ENCODE measurements at places on chromosomes 2 and 18.

DNA sequence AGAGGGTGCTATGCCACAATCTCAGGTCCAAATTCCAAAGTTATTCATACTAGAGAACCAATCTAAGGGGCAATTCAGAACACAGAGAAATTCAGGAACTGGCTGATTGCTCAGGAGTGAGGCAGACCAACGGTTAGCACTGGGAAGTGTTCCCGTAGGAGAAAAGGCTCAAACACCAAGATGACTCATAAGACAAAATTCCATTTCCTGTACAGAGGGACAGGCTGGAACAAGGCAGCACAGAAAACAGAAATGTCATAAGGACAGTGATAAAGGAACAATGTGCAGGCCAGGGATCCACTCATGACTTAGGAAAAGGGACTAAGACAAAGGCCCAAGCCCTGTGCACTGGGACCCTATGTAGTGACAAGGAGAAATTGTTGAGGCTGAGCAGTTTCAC lies 54.2 kb downstream of the PDE1A start:
- DNase-seq = no peak

DNA sequence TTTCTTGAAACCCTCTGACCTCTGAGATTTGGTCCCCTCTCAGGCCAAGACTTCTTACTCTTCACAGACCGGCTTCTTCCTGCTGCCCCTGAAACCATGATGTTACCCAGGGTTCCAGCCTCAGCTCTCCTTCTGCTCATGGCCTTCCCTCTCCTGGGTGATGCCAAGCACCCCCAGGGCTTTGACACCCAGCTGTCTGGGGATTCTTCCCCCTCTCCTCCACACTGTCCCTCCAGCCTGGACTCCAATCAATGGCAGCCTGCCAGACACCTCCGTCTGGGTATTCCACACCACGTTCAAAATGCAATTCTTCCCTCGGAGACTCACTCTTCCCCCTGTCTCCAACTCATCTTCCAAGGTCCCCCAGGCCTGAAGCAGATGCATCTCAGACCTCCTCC lies 25.0 kb downstream of the SPP2 start:
- no peak for DNase-seq

DNA sequence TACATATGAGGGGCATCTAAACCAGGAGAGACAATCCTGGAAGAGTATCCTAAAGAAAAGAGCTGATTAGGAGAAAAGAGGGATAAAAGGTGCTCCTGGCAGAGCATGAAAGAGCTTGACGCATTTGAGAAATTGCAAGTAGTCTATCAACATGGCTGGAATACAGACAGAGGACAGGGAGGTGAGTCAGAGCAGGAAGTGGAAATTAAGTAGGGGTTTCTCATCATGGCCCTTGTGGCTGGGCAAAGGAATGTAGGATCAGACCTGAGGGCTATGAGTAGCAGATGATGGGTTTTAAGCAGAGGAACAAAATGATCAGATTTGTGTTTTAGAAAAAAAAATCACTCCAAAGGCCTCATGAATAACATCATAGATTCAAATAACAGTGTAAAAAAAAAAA lies 49.2 kb upstream of the UGP2 start:
- DNase-seq = peak; percentile 48

DNA sequence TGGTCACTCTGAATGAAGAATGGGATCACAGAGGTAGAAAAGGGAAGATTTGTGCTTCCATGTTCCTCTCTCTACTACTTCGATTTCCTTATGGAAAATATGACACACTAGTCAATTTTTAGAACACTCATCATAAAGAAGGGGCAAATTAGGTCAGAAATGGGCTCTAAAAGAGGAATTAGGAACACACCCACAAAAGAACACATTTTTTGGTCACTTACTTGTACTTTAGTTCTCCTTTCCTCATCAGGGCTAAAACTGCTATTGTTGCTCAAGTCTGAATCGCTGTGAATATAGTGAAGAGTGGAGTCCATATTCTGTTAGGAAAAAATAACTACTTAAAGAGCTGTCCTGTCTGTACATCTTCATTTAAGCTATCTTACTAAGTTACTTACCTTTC lies 52.6 kb downstream of the PPP4R1 start:
- DNase-seq = peak; percentile 87

- no peak for DNase-seq
These were observed 23.8 kb upstream of the ODC1 start for GRCh38 chr2:10471955-10472354.

DNA sequence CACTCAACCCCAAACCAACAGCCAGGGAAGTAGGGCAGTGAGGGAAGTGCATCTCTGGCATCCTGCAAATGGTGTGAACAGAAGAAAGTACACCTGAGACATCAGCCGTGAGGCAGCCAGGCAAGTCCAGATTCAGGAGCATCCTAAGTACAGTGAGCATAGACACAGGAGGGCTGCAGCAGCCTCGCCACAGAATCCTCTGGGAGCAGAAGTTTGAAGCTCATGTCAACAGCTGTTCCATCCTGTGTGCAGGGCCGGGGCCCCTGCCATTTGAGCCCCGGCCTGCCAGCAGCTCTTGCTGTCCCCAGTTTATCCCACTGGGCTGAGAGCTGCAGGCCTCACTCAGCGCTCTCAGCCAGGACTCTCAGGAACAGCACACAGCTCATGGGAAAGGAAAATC lies 14.5 kb downstream of the LOXHD1 start:
- no peak for DNase-seq

GRCh38 chr18:50875966-50876536 lies 2.9 kb upstream of the ME2 start:
- no peak for DNase-seq

GRCh38 chr2:57333221-57333620 lies 713.4 kb upstream of the VRK2 start:
- DNase-seq = no peak

GRCh38 chr2:45134726-45135125 lies 125.5 kb upstream of the SIX2 start:
- DNase-seq = peak; percentile 74

- no peak for DNase-seq
These were observed 133.1 kb downstream of the NEDD4L start for GRCh38 chr18:58177004-58177717.

DNA sequence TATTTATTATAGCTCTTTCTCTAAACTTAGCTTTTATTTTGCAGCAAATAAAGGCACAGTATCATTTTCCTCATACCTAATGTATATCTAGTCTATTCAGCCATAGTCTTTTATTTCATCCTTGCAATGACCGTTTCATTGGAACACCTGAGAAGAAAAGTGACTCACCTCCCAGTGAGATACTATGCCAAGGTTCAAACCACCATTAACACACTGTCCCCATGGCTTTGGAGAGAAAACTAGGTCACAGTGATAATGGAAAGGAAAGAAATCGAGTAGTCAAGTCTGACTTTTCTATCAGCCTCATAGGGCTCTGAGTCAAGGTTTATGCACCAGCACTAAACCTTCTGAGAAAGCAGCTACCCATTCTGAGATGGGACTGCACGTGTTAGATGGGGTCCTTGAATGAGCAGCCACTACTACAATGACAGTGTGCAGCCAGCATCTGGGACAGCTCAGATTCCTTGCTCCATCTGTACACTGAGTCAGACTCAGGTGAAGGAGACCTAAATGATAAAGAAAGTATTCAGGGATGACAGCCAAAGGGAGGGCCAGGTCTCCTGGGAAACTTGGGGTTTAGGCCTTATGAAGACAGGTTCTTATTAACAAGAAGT lies 971.1 kb upstream of the ACVR2A start:
- no peak for DNase-seq

GRCh38 chr2:158970241-158970751 lies 1.9 kb downstream of the TANC1 start:
- DNase-seq = peak; percentile 16

GRCh38 chr2:129753261-129753660 lies 226.2 kb upstream of the RAB6C start:
- no peak for DNase-seq

DNA sequence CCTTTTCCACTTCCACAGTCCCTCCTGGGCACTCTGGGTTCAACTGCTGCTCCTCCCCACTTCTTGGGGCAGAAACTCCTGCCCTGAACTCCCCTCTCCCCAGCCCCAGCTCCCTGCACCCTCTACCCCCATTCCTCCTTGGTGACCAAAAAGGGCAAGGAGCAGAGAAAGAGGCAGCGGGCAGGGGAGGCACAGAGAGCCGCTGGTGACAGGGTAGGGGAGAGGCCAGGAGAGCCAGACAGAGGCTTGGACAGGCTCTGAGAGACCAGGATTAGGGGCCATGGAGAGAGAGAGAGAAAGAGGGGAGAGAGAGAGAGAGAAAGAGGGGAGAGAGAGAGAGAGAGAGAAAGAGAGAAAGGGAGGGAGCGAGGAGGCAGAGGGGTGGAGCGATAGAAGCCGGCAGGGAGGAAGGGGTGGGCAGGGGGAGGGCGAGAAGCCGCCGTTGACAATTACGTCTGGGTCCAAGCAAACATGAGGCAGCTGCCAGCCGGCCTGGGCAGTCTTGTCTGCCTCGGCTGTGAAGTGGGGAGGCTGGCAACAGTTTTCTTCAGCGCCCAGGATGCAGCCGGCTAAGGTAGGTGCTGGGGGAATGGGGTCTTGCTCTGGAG lies at the start of gene KCNIP3:
KCNIP3 (plus strand) TSS at position 468 of the 608 bp plus-strand sequence; CDS start at position 560, 92 bp downstream.
- no peak for DNase-seq

Data from suppressor macrophage treated with lipopolysaccharide for 1 hour (primary cell).